ENCODE measurements at places on chromosomes 11 and 22. TPM values are rescaled to one million over a fixed set of nuclear protein-coding genes. Genes with fewer than 3 reads are reported as not detected.

The THAP7 gene
- 41.7 TPM for total RNA-seq

The IL17REL gene
- 0.57 TPM for total RNA-seq

DNA sequence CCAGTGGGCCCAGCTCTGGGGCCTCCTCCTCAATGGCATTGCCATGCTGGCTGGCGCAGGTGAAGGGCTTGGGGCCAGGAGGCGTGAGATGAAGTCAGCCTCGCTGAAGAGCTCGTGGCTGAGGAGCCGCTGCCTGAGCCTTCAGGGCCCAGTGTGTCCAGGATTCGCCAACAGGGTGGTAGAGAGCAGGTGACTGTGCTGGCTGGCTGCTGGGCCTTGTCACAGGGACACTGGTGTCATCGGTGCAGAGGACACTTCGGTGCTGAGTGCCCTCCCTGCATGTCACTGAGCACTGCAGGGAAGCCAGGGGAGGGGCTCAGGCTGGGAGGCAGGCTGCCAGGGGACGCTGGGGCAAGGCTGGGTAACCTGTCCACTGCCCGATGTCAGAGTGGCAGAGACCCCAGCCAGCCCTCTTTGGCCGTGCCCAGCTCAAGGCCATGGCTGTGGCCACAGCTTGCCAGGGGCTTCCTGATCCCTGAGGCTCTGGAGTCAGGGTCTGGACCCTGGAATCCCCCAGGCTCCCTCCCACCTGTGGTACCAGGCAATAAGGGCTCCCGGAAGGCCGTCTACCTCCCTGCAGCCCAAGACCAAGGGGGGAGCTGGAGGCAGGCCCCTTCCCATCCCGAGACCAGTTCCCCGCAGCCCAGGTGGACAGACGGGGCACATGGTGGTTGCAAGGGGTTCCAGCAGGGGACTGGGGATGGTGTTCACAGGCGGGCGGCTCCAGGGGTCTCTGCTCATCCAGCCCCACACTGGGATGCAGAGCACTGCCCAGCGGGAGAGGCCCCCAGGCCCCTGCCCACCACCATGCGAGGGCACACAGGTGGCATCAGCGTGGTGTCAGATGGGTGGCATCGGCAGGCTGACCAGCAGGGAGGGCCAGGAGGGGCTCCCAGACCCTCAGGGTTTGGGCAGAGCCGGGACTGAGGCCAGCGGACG lies 63.9 kb downstream of the ARFGAP3 start:
- no peak for DNase-seq

DNA sequence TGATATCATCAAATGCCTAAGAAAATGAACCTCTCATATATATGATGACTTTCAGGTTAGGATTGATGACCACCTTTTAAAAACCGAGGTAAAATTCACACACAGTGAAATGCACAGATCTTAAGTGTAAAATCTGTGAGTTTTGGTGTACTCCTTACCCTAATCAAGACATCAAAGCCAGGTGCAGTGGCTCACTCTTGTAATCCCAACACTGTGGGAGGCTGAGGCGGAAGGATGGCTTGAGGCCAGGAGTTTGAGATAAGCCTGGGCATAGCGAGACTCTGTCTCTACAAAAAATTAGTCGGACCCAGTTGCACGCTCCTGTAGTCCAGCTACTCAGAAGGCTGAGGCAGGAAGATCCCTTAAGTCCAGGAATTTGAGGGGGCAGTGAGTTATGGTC lies 140.4 kb downstream of the UVRAG start:
- DNase-seq = no peak

DNA sequence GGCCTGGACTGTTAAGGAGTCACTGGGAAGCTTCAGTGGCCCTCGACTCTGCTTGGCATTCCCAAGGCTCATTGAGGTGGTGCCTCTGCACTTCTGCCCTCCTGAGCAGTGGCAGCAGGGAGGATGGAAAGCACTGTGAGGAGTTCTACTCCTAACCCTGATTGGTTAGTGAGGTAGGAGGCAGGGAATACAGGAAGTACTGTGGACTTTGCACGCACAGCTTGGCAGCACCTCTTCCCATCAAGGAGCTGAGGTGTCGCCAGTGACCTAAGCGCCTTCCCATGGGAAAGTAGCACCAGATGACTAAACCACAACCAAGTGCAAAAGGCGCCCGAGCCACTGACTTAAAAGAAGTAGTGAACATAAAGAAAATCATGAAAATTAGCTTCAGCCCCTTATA lies 152.5 kb upstream of the CADM1 start:
- no peak for DNase-seq

DNA sequence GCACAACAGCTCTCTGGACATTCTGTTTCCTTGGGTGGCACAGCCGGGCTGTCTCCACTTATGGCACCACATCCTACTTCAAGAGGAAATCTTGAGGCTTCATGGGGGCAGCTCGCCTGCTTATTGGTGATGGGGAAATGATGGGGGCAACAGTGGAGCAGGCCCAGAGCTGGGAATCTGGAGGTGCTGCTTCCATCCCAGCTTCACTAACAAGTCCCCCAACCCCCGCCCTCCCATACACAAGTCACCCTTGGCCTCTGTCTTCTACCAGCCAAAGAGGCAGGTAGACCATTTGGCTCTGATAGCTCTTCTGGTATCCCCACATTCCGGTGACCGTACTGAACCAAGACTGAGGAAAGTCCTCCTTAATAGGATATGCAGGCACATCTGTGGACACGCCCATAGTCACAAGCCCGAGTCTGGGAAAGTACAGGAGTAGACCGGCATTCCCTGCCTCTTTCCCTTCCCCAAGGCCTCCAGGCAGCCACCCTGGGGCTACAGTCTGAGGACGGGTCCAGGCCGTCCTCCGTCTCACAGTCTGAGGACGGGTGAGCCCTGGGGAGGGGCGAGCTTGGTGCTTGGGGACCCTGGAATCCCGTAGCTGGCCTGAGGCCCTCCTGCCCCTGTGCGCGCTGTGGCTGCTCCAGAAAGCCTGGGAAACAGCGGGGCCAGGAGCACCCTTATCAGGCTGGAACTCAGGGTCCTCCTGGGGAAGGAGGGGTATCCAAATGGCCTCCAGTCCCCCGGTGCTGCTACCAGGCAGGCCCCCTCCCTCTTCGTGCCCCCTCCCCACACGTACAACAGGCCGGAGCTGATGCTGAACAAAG lies 145.6 kb downstream of the FEZ1 start:
- DNase-seq = no peak
